ENCODE measurements at places on chromosomes 2 and 18. TPM values are rescaled to one million over a fixed set of nuclear protein-coding genes. Genes with fewer than 3 reads are reported as not detected.
A peak's percentile ranks its signal among the peaks of the same experiment; 100 is the strongest.

DNA sequence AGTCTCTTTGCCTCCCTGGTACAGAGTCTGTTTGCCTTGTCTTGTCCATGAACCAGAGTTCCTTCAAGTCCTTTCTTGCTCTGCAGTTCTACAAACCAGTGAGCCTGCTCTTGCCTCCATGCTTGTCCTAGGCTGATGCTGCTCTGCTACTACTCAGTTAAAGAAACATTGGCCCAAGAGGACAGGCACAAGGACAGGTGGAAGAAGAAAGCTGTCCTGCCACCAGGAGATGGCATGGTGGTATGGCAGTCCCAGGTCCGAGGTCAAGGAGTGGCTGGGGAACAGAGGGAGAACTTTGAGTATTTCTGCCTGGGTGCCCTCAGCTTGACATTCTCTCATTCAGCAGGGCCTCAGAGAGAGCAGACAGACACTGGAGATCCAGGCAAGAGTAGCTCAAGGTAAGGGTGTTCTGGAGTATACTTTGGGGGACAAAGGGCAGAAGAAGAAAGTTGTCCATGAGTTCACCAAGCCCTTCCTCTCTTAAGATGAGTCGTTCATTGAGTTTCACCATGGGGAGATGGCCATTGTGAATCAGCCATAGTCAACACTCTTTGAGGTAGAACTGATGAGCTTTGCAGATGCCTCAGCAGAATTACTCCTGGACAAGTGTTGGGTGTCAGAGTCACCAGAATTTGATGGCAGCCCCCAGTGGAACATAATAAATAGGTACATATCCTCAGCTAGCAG, 20.4 kb downstream of the TTC32 start:
- no peak overlapping the region for H3K27ac ChIP-seq
- no peak overlapping the region for H3K4me3 ChIP-seq
- H3K4me1 ChIP-seq = no peaks in the 10 kb centered on the region
- DNase-seq = peak; percentile 51

DNA sequence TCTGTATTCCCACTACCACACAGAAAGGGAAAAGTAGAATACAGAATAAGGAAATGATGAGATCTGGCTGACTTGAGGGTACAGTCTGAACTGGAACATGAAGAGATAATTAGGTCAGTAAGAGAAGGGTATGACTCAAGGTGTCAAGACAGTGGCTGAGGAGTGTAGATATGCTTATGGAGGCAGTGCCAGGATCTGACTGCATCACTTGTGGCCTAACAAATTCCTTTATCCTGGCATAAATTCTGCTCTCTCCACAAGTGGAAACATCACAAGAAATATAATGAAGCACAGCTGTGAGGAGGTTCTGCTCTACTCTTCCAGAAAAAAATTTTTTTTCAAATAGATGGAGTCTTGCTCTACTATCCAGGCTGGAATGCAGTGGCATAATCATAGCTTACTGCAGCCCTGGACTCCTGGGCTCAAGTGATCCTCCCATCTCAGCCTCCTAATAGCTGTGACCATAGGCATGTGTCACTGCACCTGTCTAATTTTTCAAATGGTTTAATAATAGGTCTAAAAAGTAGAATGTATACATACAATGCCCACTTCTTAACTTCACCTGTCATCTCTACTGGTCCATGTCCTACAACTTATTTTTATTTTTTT, 85.3 kb downstream of the C2orf74 start:
- no peaks in the 10 kb centered on the region for H3K27me3 ChIP-seq
- H3K36me3 ChIP-seq = peaks cover 54% of the 10 kb centered on the region
- H3K4me1 ChIP-seq = no peaks in the 10 kb centered on the region

DNA sequence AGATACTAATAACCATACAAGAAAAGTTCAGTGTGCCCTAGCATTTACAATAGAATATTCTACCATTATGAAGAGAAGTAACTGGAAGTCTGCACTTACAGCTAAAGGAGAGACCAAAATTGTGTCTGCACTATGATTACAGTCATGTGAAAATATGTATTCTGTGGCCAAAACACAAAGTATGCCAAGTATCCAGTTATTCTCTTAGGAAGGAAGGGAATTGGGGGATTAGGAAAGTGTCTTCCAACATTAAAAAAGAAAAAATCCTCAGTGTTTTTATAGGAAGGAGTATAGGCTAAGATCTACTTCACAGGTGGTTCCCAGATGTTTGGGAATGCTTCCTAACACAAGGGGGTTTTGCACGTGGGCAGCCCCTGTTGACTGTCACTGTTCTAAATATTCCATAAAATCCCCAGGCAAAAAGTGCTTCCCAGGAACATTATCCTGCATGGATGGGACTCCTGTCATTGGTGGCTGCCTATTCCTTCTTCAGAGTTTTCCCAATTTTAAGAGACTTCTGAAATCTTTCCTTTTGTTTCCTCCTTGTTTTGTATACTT, 180.2 kb upstream of the KLHL29 start:
- H3K36me3 ChIP-seq = no peaks in the 10 kb centered on the region
- peak; percentile 13 for DNase-seq
- no peaks in the 10 kb centered on the region for H3K4me1 ChIP-seq
- H3K27me3 ChIP-seq = peaks cover 8% of the 10 kb centered on the region

The GKN1 gene
- not detected for total RNA-seq

The ASB18 gene
- not detected for total RNA-seq

The ZNF396 gene
- total RNA-seq = 1.9 TPM

The ZNF142 gene
- total RNA-seq = 33.4 TPM

- H3K27me3 ChIP-seq = peaks cover 14% of the 10 kb centered on the region
- no peak for DNase-seq
- H3K4me3 ChIP-seq = no peak overlapping the region
- no peaks in the 10 kb centered on the region for H3K4me1 ChIP-seq
- no peak overlapping the region for H3K27ac ChIP-seq
These were observed 155.0 kb downstream of the ARHGAP15 start for GRCh38 chr2:143284087-143284675.

- peak overlapping the region; percentile 55 for H3K27ac ChIP-seq
- H3K4me1 ChIP-seq = peaks cover 21% of the 10 kb centered on the region
- DNase-seq = no peak
- no peak overlapping the region for H3K4me3 ChIP-seq
- H3K36me3 ChIP-seq = no peaks in the 10 kb centered on the region
These were observed 38.7 kb downstream of the SCG2 start for GRCh38 chr2:223563462-223563861.

The MC5R gene
- not detected for total RNA-seq

DNA sequence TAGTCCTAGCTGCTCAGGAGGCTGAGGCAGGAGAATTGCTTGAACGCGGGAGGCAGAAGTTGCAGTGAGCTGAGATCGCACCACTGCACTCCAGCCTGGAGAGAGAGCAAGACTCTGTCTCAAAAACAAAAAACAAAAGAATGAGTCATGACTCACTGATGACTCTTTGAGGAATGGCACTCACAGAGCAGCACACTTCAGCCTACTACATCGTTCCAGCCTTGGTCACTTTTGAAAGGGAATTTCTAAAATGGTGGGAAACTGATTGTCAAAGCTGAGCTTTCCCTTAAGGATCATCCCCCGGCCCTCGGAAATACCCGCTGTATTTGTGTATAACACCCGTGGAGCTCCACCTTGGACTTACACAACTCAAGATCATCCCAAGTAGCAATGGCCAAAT, 217.3 kb upstream of the HS6ST1 start:
- H3K4me3 ChIP-seq = no peak overlapping the region
- peaks cover 27% of the 10 kb centered on the region for H3K4me1 ChIP-seq
- no peaks in the 10 kb centered on the region for H3K27me3 ChIP-seq

The MORN2 gene
- 12.8 TPM for total RNA-seq

- H3K4me1 ChIP-seq = peaks cover 72% of the 10 kb centered on the region
- H3K36me3 ChIP-seq = no peaks in the 10 kb centered on the region
- no peak overlapping the region for H3K27ac ChIP-seq
- H3K4me3 ChIP-seq = no peak overlapping the region
These were observed 104.9 kb upstream of the ITPRID2 start for GRCh38 chr2:181786371-181787228.

The GAD1 gene
- total RNA-seq = not detected

GRCh38 chr18:10051877-10052631, 138.2 kb downstream of the VAPA start:
- H3K4me1 ChIP-seq = peaks cover 13% of the 10 kb centered on the region
- no peak for DNase-seq
- no peaks in the 10 kb centered on the region for H3K36me3 ChIP-seq
- H3K27ac ChIP-seq = no peak overlapping the region
- no peaks in the 10 kb centered on the region for H3K27me3 ChIP-seq

The MAL gene
- total RNA-seq = not detected

- no peak overlapping the region for H3K27ac ChIP-seq
- H3K4me3 ChIP-seq = no peak overlapping the region
- peaks cover 21% of the 10 kb centered on the region for H3K4me1 ChIP-seq
- DNase-seq = no peak
- H3K27me3 ChIP-seq = no peaks in the 10 kb centered on the region
These were observed 535.1 kb downstream of the TMX3 start for GRCh38 chr18:68179811-68180210.

Data from osteocyte (in vitro differentiated cells).